Right hindlimb (tissue), 1 donor: ENCODE measurements at places on chromosomes 2 and 18.

GRCh38 chr2:158120102-158120501, 18.4 kb downstream of the UPP2 start:
- DNase-seq, result no peak

DNA sequence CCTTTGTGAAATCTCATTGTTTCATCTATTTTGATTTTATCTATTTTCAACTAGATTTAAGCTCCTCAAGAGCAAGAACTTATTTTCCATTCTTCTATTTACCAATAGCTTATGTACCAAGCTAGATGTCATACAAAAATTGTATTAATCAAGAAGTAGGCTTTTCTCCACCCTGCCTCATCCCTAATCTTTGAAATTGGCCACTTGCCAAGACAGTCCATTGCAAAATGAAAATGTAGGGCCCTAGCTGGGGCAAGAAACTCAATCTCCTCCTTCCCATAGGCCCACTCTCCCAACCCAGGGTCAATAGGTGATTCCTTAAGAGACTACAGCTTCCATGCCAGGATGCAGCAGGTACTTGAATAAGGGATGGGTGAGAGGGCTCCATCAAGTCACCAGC, 39.3 kb upstream of the STPG4 start:
- no peak for DNase-seq

- no peak for DNase-seq
Measured at GRCh38 chr2:241315879-241316631, at the start of gene SEPTIN2. Gene SEPTIN2 (plus strand): TSS chr2:241315925. CDS start chr2:241324233, 8,308 bp downstream.

DNA sequence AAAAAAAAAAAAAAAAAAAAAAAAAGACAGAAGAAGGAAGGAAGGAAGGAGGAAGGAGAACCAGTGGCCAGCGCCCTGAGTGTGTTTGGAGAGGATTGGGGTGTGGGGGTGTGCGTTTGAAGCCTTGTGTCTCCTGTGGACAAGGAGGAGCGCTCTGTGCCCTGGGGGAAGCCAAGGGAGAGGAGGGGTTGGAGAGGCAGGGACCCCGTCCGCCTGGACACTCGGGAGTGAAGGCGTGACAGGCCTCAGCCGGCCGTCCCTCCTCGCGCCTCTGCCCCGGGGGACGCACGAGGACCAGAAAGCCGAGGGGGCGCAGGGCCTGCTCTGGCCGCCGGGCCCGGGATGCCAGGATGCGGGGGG, 44.9 kb downstream of the SERTAD2 start:
- no peak for DNase-seq

- DNase-seq, result no peak
Measured at GRCh38 chr2:113227698-113228097, 51.0 kb downstream of the PAX8 start.

DNA sequence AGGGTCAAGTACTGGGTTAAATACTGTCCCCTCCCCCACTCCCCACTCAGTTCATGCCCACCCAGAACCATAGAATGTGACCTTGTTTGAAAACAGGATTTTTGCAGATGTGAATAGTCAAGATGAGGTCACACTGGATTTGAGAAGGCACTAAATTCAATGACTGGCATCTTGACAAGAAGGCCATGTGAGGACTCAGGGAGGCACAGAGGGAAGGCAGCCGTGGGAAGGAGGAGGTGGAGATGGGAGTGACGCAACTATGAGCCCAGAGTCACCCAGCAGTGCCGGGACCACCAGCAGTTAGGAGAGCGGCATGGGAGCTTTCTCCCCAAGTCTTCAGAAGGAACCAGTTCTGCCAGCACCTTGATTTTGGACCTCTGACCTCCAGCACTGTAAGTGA, 257.3 kb downstream of the BCL2 start:
- no peak for DNase-seq

DNA sequence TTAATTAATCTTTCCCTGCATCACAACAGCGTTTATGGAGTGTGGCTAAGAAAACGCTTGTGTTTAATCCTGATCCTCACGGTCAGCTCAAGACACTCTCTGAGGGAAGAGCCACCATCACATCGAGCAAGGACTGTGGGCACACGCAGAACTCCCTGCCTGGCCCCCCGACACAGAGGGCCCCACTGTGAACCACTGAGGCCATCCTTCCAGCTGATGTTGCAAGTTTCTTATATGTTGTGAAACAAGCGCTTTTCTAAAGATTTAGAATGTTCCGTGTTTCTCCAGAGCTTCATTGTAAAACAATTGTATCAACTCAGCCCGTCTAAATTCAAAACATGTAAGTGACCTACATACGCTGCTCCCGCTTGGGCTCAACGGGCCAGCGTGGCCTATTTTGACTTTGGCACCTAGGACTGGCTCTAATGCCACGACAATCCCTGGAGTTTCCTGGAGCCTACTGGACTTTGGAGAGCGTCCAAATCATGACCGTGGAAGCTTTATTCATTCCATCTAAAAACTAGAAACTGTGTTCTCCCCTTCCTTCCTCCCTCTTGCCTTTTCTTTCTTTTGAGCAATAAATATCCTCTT, 34.9 kb downstream of the SERPINE2 start:
- DNase-seq, result no peak
